ENCODE measurements at places on chromosomes 4 and X.

DNA sequence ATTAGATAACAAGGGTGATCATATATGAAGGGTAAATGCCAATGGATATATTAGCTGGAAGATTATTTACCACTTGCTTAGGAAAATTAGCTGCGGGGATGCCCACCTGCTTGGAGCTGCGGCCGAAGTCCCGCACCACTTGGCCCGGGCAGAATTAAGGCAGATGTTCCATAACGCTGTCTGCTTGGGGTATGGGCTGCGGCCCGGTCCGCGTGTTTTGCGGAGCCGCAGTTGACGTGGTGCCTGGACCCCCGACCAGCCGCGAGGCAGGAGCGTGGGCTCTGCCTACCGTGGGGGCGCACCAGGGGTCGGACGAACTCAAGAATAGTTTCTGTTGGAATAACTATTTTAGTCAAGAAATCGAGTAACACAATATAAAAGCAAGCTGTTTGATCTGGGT, 235.2 kb downstream of the CPXCR1 start:
- DNase-seq: no peak

DNA sequence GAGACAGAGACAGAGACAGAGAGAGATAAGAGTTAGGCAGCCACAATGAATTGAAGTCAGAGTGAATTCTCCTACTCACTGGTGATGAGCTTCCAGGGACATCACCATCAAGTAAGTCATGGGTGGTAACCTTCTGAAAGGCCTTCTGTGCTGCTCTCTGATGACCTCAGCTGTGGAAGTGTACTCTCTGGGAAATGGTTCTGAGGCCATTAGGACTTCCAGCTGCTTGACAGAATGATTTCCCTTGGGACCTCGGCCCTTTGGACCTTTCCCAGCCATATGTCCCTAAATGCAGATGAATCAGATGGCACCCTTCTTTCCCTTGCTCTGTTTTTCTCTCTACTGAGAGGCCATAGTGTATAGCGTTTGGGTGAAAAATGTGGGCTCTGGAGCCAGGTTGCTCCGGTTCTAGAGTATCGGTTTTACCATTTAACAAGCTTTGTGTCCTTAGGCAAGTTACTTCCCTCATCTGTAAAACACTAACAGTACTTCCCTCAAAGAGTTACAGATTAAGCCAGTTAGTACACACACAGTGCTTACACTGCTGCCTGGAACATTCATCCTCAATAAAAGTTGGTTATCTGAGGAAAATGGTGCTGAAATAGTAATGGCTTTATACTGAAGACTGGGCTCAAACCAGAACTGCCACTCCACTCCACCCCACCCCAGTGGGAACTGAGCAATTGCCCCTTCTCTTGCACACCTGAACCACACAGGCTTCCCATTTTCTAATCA, 7.6 kb downstream of the SEPTIN11 start:
- no peak for DNase-seq

- DNase-seq: no peak
Observed at GRCh38 chr4:125266901-125267604, 47.7 kb upstream of the FAT4 start.

DNA sequence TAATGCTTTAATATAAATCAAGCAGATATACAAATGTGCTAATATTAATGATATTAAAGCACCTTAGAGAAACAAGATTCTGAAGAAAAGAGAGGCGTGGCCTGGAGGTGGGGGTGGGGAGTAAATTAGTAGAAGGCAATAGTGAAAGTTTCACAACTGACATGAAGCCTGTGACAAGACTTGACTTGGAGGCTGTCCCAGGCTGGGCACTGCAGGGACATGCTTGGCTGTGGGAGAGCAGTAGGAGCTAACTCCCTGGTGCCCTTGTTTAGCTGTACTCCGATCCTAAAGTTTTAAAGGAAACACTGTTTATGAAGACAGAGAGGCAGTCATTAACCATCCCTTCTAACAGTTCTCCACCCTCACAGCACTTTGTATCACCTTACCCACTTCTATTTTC, 239.0 kb upstream of the MAB21L2 start:
- DNase-seq: no peak

DNA sequence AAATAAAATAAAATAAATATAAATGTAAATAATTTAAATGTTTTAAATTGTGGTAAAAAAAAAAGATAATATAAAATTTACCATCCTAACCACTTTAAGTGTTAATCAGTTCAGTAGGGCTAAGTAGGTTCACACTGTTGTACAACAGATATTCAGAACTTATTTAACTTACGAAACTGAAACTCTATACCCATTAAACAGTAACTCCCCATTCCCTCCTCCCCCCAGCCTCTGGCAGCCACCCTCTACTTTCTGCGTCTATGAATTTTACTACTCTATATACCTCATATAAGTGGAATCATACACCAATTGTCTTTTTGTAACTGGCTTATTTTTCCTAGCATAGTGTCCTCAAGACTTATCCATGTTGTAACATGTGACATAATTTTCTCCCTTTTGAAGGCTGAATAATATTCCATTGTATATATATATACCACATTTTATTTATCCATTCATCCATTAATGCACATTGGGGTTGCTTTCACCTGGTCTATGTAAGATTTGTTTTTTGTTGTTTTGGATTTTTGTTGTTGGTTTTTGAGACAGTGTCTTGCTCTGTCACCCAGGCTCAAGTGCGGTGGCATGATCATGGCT, 32.5 kb upstream of the ELF2 start:
- no peak for DNase-seq

- DNase-seq: no peak
Observed at GRCh38 chr4:89022426-89023128, 34.4 kb downstream of the FAM13A start.

- no peak for DNase-seq
Observed at GRCh38 chr4:29708473-29708872, 1011.7 kb upstream of the PCDH7 start.

- no peak for DNase-seq
Observed at GRCh38 chrX:155056471-155056870, 14.5 kb downstream of the CMC4 start.

DNA sequence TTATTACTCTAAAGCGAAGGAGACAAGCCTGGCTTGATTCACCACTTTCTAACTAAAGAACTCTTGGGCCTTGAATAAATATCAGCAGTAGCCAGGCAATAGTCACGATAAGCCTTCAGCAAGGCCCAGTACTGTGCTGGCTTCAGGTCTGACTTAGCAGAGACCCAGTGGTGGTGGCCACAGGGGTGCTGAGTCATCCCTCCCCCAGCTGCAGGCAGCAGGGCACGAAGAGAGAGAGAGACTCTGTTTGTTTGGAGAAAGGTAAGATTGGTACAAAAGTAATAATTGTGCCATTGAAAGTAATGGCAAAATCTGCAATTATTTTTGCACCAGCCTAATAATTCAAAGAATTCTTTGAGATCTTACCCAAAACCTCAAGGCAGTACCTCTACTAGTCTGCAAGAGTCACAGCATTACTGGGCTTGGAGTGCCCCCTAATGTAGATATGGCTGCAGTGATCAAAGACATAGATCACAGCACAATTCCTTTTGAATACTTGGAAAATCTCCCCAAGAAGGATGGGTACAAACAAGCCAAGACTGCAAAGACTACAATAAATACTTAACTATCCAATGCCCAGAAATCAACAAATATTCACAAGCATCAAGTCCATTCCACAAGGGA, 159.5 kb upstream of the USP38 start:
- no peak for DNase-seq

GRCh38 chrX:49627086-49627777, 28.4 kb downstream of the GAGE1 start:
- DNase-seq: no peak

GRCh38 chr4:102693262-102693850, 67.4 kb downstream of the MANBA start:
- DNase-seq: no peak

DNA sequence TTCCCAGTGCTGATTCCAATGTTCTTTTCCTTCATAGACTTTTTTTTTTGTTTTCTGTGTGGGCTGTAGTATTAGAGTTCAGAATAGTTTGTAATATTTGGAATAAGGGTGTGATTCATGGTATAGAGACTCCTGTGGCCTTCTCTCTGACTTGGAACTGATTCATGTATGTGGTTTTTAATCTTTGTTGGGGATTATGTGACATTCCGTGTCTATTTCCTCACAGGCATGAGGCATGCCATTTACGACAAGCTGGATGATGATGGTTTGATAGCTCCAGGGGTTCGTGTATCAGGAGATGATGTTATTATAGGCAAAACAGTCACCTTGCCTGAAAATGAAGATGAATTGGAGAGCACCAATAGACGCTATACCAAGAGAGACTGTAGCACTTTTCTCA, 44.4 kb downstream of the POLR2B start:
- no peak for DNase-seq

DNA sequence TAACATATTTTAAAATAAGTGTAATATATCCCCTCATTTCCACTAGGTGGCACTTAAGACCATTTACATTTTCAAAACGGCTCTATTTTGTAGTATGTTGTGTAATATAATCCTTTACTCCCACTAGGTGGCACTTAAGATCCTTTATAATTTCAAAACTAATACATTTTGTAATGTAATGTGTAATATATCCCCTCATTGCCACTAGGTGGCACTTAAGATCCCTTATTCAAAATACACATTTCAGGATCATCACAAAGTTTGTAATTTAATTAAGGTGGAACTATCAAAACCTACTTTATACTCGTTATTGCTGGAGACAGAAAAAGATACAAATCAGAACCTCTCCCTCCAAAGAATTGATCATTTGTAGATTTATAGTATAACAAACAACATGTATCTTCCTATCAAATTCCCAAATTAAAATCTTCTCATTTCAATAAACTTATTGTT, 132.5 kb downstream of the ARHGAP6 start:
- peak; percentile 84 for DNase-seq

GRCh38 chr4:20273793-20274192, 22.1 kb downstream of the SLIT2 start:
- no peak for DNase-seq

DNA sequence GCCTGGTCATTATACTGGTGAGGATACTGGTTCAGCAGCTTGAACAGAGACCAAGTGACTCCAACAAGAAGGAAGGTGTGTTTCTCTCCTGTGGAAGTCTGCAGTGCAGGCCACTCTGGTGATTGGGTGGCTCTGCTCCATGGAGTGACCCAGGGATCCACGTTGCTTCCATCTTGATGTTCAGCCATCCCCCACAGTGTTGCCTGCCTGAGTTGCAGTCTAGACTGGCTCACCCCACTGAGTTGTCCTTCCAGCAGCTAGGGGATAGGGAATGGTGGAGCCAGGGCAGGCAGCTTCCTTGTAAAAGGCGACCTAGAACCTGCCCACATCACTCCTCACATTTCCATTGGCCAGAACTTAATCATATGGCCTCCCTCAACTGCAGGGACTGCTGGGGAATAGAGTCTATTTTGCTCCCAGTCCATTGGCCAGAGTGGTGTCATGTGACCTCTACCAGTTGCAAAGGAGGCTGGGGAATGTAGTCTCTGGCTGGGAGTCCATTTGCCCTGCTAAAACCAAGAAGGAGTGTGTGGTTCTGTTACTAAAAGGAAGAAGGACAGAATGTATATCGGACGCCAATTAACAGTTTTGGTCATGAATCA, 8.0 kb downstream of the MAN2B2 start:
- DNase-seq: peak; percentile 13

- DNase-seq: no peak
Observed at GRCh38 chr4:42136371-42136770, 16.1 kb downstream of the BEND4 start.

GRCh38 chrX:53249408-53250042, 24.5 kb upstream of the KDM5C start:
- DNase-seq: peak; percentile 1

DNA sequence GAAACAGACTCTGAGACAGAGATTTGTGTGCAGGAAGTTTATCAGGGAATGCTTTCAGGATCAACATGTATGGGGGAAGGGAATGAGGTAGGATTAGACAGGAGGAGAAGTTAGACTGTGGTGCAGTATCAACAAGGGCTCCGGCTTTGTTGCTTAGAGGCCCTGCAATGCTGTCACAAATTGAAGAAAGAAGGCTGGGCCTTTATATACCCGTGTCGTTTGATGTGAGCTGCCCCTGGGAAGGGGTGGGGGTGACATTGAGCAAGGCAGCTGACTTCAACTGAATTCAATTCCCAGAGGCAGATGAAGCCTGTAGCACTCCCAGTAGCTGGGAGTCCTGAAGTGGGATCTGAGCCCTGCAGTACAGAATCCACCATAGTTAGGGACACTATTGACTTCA, 29.5 kb upstream of the USP9X start:
- DNase-seq: no peak

GRCh38 chr4:1321486-1321885, 25.5 kb upstream of the UVSSA start:
- DNase-seq: no peak

DNA sequence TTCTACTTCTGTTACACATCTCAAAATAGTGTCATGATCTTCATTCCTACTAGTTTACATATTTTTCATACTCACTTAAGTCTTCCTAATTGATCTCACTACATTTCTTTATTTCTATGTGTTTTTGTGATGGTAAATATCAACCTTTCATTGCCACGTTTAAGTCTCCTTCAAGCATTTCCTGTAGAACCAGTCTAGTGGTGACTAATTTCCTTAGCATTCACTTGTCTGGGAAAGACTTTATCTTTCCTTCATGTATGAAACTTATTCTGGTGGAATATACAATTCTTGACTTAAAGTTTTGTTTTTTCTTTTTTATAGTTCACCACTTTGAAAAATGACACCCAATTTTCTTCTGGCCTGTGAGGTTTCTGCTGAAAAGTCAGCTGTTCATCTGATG, 181.4 kb upstream of the NEIL3 start:
- DNase-seq: no peak

DNA sequence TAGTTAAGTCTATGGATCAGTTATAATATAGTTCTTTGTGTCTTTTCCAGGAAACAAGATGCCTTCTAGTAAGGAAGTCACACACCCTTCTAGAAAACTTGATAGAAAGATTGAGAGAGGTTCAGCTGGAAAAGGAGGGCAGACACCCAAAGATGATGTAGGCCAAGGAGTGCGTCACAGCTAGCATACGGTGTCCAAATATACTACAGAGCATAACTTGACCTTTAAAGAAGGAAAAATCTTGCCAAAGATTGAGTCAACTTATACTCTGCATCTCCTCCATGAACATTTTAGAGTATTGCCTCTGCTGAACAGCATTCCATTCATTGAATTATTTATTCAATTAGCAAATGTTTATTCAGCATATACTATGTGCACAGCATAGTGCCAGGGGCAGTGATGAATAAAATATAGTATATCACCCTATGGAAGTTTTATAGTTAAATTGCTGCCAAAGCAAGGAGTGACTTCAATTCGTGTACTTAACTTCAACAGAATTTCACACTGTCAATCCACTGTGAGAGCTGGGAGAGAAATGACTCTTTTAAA, 51.9 kb upstream of the SLC6A14 start:
- DNase-seq: no peak

- DNase-seq: no peak
Observed at GRCh38 chr4:130393642-130394041, 1297.7 kb downstream of the C4orf33 start.

- DNase-seq: no peak
Observed at GRCh38 chr4:84680956-84681355, 98.0 kb downstream of the CDS1 start.

GRCh38 chrX:113906168-113906567, 677.7 kb upstream of the HTR2C start:
- no peak for DNase-seq

All from NCI-H526 treated with DMSO at 0.1 percent for 48 hours (cell line).